Mesendoderm (in vitro differentiated cells): ENCODE measurements at places on chromosomes 7 and 10.
A peak's percentile ranks its signal among the peaks of the same experiment; 100 is the strongest.

DNA sequence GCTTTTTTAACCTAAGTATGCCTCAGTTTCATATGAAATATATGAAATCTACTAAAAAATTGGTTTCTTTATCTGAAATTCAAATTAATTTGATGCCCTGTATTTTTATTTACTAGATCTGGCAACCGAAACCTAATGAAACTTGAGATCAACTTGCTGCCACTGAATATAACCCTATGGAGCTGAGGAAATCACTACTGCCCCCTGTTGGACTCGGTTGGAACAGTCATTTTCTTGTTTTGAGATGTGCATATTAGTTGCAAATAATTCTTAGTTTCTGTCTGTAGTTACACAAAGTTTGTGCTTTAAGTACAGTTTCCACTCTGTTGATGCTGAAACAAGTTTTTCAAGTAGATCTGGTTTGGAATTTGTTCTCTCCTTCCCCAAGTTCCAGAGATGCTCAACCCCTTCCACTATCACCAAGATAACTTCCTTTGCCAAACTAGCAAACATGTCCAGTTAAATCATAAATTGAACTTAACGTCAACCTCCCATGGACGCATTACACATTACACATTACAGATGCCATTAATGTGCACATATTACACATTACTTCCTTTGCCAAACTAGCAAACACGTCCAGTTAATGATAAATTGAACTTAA lies 22.2 kb upstream of the EXOC4 start:
- H3K4me3 ChIP-seq = no peak overlapping the region
- H3K27ac ChIP-seq = no peak overlapping the region
- H3K27me3 ChIP-seq = no peaks in the 10 kb centered on the region
- peak; percentile 56 for DNase-seq
- no peaks in the 10 kb centered on the region for H3K4me1 ChIP-seq

DNA sequence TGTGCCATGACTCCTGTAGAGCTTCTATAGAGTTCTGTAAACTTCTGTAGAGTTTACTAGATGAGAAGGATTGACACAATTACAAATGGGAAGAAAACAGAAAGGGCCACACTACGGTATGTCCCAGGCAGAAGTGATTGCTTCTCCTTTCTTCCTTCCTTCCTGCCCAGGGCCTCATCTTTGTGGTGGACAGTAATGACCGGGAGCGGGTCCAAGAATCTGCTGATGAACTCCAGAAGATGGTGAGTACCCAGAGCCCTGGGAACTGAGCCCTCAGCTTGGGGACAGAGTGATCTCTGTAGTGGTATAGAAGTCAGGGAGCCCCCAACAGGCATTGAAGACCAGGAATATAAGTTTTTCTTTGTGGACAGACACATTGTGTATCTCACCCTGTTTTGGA lies 1.7 kb downstream of the ARF5 start:
- no peaks in the 10 kb centered on the region for H3K27me3 ChIP-seq
- no peak overlapping the region for H3K27ac ChIP-seq
- no peak for DNase-seq
- no peak overlapping the region for H3K4me3 ChIP-seq

GRCh38 chr10:58943256-58943890 lies 233.1 kb upstream of the PHYHIPL start:
- no peak overlapping the region for H3K4me3 ChIP-seq
- H3K4me1 ChIP-seq = no peaks in the 10 kb centered on the region
- DNase-seq = no peak
- H3K27ac ChIP-seq = no peak overlapping the region
- no peaks in the 10 kb centered on the region for H3K36me3 ChIP-seq
- H3K27me3 ChIP-seq = no peaks in the 10 kb centered on the region

GRCh38 chr7:123125231-123125630 lies 74.5 kb downstream of the SLC13A1 start:
- no peak overlapping the region for H3K4me3 ChIP-seq
- DNase-seq = no peak
- no peaks in the 10 kb centered on the region for H3K4me1 ChIP-seq
- no peak overlapping the region for H3K27ac ChIP-seq
- H3K36me3 ChIP-seq = no peaks in the 10 kb centered on the region
- H3K27me3 ChIP-seq = no peaks in the 10 kb centered on the region

- H3K4me3 ChIP-seq = no peak overlapping the region
- no peak overlapping the region for H3K27ac ChIP-seq
- H3K4me1 ChIP-seq = peaks cover 7% of the 10 kb centered on the region
- H3K36me3 ChIP-seq = no peaks in the 10 kb centered on the region
These were observed 2.8 kb upstream of the COL1A2 start for GRCh38 chr7:94391726-94392392.

GRCh38 chr10:27482984-27483956 lies 20.8 kb upstream of the RAB18 start:
- H3K36me3 ChIP-seq = no peaks in the 10 kb centered on the region
- H3K4me3 ChIP-seq = no peak overlapping the region
- peak; percentile 65 for DNase-seq
- H3K27ac ChIP-seq = no peak overlapping the region
- no peaks in the 10 kb centered on the region for H3K4me1 ChIP-seq
- no peaks in the 10 kb centered on the region for H3K27me3 ChIP-seq

DNA sequence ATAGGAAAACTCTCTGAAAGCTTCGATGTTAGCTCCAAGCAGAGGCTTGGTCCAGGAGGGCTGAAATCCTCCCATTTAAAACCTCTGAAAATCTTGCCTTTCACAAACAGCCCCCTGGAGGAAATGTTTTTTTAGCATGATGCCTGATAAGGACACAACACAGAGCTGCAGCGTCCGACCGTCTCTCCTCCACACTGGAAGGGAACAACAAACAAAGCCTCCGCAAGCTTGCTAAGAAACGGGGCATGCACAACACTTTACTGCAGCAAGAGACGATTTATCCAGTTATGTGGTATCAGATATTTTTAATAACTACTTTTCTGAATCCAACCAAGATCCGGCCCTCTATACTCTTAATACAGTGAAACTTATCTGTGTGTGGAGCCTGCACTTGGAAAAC lies 182.3 kb downstream of the PTPRN2 start:
- no peaks in the 10 kb centered on the region for H3K36me3 ChIP-seq
- H3K4me1 ChIP-seq = no peaks in the 10 kb centered on the region
- no peaks in the 10 kb centered on the region for H3K27me3 ChIP-seq
- DNase-seq = no peak
- H3K27ac ChIP-seq = no peak overlapping the region
- H3K4me3 ChIP-seq = no peak overlapping the region

DNA sequence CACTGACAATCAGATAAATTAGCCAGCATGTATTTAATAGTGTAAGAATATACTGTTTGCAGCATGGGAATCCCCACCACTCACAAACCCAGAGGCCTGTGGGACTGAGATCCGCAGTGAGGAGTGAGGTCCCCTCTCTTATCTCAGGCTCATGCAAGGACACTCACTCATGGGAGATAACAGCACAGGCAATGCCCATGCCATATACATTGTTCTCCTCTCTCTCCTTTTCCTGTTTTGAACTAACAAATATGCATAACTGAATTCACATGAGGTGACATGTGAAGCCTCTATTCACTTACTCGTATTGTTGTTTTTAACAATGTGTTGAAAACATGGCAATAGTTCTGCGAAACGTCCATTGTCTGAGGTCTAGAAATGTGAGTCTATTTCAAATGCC lies 230.5 kb downstream of the ARHGAP21 start:
- no peak overlapping the region for H3K27ac ChIP-seq
- DNase-seq = peak; percentile 2
- H3K36me3 ChIP-seq = no peaks in the 10 kb centered on the region
- no peaks in the 10 kb centered on the region for H3K4me1 ChIP-seq
- H3K4me3 ChIP-seq = no peak overlapping the region

- no peaks in the 10 kb centered on the region for H3K36me3 ChIP-seq
- DNase-seq = no peak
- H3K27me3 ChIP-seq = no peaks in the 10 kb centered on the region
- no peak overlapping the region for H3K27ac ChIP-seq
- H3K4me3 ChIP-seq = no peak overlapping the region
- peaks cover 8% of the 10 kb centered on the region for H3K4me1 ChIP-seq
These were observed 450.1 kb upstream of the MKI67 start for GRCh38 chr10:128576336-128576735.

GRCh38 chr7:137544453-137545058 lies 201.0 kb upstream of the PTN start:
- H3K27ac ChIP-seq = no peak overlapping the region
- H3K27me3 ChIP-seq = no peaks in the 10 kb centered on the region
- no peak for DNase-seq
- no peaks in the 10 kb centered on the region for H3K4me1 ChIP-seq
- H3K4me3 ChIP-seq = no peak overlapping the region
